ENCODE measurements at places on chromosomes 2 and 18.

- DNase-seq: no peak
Measured at GRCh38 chr2:166179201-166179600, 51.4 kb upstream of the SCN1A start.

GRCh38 chr2:51791496-51791895, 759.6 kb upstream of the NRXN1 start:
- DNase-seq: no peak

DNA sequence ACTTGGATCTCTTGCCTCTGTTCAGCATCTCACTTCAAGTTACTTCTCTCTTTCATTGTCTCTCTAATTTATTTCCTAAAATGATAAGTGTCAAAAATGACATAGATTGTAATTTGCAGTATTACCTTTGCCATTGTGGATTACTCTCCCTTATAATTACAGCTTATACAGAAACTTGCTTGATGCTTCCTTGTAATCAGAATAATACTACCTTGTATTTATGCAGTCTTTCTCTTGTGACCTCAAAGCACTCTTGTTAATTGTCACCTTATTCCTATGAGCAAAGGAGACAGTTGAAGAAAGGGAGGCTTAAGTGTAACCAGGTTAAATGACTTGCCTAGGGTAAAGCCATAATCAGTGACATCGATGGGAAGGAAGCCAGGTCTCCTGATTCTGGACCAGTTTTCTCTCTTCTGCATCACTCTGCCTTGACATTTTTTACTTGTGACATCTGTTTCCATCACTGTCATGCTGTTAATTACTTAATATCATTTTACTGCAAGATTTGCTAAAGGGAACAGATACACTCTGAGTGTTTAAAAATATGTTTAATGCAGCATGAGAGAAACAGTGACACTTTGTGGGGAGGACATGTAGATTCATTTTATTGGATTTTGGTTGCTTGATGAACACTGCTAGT, 388.6 kb downstream of the PARD3B start:
- DNase-seq: no peak

DNA sequence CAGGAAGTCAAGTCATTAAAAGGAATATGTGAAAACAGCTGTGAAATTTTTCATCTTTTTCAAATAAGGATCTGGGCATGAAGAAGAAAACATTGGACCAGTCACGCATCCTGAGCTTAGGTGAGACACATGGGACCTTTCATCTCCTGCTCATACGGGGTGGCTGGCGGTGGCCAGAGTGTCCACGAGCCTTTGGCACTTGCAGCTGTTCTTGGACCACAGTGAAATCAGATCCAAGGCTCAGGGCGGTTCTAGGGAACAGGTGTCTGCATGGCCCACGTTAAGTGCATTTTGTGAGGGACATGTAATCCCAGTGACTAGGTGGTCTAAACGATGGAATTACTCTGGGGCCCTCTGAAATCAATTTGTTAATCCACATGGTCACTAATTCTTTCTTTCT, 212.7 kb upstream of the COPS8 start:
- DNase-seq: no peak

Measured in NB4 (cell line).